ENCODE measurements at places on chromosomes 16 and 17.

DNA sequence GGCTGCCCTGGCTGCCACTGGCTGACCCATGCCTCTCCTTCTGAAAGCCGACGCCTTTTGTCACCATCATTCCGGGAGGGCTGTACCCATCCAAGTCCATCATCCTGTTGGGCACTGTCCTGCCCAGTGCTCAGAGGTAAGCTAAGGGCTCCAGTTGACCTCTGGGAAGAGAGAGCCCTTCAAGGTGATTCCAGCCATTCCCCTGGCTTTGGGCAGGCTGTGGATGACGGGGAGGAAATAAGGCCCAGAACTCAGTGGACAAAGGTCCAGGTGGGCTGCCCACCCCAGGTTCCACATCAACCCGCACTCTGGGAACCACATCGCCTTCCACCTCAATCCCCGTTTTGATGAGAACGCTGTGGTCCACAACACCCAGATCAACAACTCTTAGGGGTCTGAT lies 45.8 kb downstream of the NOS2 start:
- DNase-seq, result no peak

- DNase-seq, result no peak
Observed at GRCh38 chr17:7435676-7436555, 681 bp downstream of the TMEM102 start.

DNA sequence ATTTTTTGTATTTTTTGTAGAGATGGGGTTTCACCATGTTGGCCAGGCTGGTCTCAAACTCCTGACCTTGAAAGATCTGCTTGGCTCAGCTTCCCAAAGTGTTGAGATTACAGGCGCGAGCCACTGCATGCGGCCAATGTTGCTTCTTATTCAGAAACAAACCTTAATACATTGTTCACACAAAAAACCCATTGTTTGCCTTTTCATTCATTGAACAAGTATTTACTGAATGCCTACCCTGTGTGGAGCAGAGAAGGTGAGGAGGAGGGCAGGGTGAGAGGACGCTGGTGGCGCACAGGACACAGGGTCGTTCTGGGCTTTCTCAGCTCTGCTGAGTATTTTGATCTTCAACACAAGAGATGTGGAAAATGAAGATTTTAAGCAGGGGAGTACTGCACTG lies 8.0 kb upstream of the KRT23 start:
- DNase-seq, result no peak

DNA sequence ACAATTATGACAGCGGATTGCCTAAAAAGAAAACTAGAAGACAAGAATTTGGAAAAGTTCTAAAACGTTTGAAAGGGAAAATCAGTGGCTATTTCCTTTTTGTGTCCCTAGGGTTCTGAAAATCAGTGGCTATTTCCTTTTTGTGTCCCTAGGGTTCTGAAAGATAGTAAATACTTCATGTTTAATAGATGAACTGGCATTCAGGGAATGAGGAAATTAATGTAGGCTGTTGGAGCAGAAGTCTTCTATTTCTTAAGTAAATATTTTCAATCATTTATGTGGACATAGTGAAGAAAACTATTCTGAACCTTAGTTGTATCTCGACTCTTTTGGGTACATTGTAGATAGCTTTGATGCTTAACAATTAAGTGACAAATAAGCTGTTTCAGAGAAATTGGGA lies 78.9 kb downstream of the SHISA6 start:
- no peak for DNase-seq

Data from NCI-H2029 treated with DMSO at 0.1 percent for 48 hours (cell line).